ENCODE measurements at places on chromosomes 11 and 22.

DNA sequence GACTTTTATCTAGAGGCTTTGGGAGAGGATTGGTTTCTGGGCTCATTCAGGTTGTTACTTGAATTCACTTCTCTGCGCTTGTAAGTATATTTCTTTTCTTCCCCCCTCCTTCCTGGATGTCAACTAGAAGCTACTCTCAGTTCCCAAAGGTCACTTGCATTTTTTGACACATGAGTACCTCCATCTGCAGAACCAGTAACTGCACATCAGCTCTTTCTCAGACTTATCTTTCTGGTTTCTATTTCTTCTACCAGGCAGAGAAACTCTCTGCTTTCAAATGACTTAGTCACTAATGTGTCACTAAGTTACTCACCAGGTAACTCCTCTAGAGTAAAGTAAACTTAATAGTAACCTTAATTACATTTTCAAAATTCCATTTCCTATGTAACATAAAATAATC lies 773.0 kb upstream of the LUZP2 start:
- no peak for DNase-seq

GRCh38 chr11:111403051-111403726 lies 24.1 kb upstream of the POU2AF1 start:
- no peak for DNase-seq

- DNase-seq = no peak
Measured at GRCh38 chr11:61488651-61489291, 19.8 kb upstream of the LRRC10B start.

DNA sequence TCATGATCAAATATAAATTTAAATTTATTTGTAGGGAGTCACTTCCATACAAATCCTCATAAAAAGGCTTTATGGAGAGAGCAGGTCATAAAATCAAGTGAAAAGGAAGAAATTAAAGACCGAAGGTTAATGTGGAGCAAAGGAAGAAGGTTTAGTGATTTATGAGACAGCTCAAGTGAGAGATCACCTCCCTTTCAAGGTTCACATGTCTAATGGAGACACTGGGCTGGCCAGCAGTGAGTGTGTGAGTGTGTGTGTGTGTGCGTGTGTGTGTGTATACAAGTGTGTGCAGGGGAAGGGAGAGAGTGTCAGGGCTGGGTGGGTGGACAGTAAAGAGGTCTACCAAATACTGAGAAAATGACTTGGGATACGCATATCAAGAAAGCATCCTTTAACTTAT lies 251.2 kb downstream of the FAT3 start:
- no peak for DNase-seq

DNA sequence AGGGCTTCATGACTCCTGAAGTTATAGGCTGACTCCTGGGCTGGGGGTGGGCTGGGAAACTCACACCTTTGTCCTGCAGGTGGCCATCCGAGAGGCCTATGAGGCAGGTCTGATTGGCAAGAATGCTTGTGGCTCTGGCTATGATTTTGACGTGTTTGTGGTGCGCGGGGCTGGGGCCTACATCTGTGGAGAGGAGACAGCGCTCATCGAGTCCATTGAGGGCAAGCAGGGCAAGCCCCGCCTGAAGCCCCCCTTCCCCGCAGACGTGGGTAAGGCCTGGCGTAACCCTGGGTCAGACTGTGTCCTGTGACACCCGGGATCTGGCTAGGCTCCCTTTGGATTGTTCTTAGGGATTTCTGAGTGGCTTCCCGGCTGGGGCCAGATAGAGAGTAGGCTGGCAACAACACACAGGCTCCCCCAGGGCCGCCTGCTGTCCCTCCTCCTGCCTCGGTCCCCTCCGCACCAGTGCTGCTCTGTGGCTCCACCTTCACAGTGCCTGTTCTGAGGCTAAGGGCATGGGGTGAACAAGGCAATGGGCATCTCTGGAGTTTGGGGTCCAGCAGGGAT lies 3.6 kb downstream of the NDUFV1 start:
- no peak for DNase-seq

DNA sequence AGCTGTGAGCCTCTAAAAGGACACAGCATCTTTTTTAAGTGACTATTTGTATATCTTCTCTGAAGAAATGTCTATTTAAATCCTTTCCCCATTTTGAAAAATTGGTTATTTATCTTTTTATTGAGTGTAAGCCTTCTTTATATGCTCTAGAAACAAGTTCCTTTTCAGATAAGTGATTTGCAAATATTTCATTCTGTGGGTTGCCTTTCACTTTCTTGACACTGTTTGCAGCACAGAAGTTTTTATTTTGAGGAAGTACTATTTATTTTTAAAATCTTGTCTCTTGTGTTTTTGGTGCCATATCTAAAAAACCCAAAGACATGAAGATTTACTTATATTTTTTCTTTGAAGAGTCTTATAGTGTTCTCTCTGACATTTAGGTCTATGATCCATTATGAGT lies 40.1 kb upstream of the LYVE1 start:
- no peak for DNase-seq

- DNase-seq = no peak
Measured at GRCh38 chr22:35476341-35476740, 64.3 kb upstream of the RASD2 start.

GRCh38 chr11:10263929-10264328 lies 30.1 kb downstream of the SBF2 start:
- DNase-seq = no peak

DNA sequence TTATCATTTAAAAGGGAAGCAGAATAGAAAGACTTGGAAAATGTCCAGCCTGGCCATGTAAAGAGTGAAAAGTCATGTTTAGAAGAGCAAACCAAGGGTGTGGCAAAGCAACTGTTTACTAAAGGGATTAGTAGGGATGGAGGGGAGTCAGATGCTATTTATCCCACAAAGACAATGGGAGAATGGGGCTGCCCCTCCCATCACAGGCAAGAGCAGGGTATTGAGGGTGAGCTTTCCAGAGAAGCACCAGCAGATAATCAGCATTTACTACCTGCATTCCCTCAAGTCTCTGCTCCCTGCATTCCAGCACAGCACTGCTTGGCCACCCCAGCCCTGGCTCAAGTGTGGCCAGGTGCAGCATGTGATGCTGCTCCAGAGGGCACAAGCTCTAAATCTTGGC lies 18.5 kb upstream of the QSER1 start:
- no peak for DNase-seq

DNA sequence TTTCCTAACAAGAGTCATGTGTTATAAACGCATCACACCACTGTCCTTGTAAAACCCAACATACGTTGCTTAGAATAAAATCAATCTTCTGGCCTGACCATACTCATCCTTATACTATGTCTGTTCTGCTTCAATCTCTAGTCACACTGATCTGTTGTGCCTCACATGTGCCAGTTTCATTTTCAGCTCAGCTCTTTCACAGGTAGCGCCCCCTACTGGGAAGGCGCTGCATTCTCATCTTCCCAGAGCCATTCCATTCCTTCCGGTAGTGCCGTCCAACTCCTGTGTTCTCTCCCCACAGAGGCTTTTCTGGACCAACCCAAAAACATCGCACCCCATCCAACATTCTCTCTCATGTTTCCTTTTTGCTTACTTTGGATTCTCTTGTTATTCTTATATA lies 22.2 kb downstream of the CASP5 start:
- peak; percentile 30 for DNase-seq

- no peak for DNase-seq
Measured at GRCh38 chr11:85027346-85027745, 599.8 kb downstream of the DLG2 start.
